Stimulated activated CD4-positive, alpha-beta T cell treated with anti-CD3 and anti-CD28 coated beads, Interleukin-15, amount 100 ng/mL, for 48 hours (primary cell): ENCODE measurements at places on chromosomes 6 and 20.
A peak's percentile ranks its signal among the peaks of the same experiment; 100 is the strongest.

DNA sequence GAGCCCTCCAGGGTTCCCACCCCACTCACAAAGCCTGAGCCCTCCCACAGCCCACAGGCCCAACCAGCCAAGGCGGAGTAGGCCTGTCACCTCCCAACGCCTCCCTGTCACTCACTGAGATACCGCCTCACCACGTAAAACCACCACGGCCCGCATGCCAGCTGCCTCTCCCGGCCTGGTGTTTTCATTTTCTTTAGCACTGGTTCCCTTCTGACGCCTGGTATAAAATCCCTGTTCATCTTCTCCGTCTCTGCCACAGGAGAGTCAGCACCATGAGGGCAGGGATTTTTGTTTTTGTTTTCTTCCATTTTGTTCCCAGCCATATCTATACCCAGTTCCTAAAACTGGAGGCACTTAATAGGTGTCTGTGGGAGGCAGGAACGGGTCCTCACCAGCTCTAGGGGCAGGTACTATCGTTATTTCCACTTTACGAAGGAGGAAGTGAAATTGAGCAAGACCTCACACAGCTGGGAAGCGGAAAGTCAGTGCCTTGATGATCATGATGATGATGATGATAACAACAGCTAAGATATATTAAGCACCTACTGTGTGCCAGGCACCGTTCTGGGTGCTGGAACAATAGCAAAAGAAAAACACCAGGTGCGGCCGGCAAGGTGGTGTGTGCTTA is 58.6 kb downstream of the SNAI1 start:
- no peak for DNase-seq

DNA sequence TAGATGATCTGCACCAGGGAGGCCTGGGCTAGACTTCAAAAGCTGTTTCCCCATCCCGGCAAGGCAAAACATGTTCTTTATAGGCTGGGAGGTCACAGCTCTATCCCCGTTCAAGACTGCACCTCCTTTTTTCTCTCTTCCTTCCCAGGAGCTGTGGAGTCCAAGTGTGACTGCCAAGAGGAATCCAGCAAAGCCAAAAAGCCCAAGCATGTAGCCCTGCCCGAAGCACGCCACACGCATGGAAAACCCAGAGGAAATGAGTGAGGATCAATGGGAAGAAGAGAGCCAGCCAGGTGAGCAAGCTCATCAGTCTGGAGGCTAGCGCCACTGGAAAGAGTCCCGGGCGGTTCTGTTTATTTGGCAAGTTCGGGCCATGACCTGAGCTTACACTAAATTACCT is 240.4 kb downstream of the PRL start:
- DNase-seq = no peak

- DNase-seq = no peak
Observed at GRCh38 chr20:47054945-47055344, 160.3 kb downstream of the EYA2 start.

GRCh38 chr20:60062431-60063047 is 104.3 kb downstream of the CDH26 start:
- no peak for DNase-seq

- DNase-seq = no peak
Observed at GRCh38 chr20:7841971-7842310, 98.3 kb downstream of the HAO1 start.

- DNase-seq = no peak
Observed at GRCh38 chr20:50469176-50469723, 40.9 kb upstream of the PTPN1 start.

GRCh38 chr6:40535819-40536380 is 51.3 kb downstream of the LRFN2 start:
- DNase-seq = no peak

GRCh38 chr6:125679651-125680050 is 69.8 kb upstream of the HEY2 start:
- no peak for DNase-seq

GRCh38 chr20:51727872-51728271 is 40.3 kb downstream of the ATP9A start:
- DNase-seq = no peak

GRCh38 chr6:42403421-42403820 is 48.3 kb downstream of the TRERF1 start:
- no peak for DNase-seq

DNA sequence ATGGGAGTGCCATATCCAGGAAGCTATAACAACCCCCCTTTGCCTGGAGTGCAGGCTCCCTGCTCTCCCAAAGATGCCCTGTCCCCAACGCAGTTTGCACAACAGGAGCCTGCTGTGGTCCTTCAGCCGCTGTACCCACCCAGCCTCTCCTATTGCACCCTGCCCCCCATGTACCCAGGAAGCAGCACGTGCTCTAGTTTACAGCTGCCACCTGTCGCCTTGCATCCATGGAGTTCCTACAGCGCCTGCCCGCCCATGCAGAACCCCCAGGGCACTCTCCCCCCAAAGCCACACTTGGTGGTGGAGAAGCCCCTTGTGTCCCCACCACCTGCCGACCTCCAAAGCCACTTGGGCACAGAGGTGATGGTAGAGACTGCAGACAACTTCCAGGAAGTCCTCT is 56.7 kb upstream of the TMEM181 start:
- no peak for DNase-seq

DNA sequence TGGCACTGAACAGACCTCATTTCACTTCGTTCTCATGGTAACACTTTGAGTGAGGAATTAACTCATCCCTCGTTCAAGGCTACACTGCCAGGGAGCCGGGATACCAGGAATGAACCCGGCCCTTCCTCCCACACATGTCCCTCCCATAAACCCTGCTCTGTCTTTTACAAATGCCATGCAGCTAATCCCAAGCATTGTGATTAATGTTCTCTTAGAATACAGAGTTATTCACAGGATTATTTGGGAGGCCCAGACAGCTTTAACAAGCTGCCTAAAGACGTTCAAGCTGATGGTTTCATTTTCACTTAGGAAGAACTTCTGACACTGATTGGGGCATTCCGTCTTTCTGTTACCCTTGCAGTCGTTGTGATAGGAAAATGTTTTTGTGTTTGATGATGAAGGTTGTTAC is 42.5 kb upstream of the CD83 start:
- DNase-seq = no peak

DNA sequence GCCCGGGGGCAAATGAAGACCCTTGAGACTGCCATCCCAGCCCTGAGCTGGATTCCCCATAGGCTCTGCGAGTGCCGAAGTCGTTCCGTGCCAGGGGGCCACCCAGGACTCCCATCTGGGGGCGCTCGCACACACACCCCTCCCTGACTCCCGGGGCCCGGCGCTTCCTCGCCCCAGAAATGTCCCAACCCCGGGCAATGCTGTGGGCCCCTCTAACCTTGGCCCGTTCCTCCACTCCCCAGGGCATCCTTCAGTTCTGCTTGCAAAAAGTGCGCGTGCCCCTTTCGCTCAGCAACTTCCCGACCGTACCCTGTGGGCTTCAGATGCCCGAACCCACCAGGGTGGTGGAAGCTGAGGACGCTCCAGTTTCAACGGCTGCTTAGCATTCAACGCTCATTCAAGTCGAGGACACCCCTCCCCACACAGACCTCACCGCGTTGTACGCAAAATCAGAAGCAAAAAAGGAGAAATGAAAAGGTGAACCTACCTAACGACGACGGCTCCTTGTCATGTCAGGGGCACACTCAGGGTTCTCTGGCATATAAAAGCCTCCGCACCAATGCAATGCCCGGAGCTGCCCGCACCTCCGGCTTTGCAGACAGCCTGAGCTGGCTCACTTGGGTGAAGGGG is 25.3 kb downstream of the RIPOR2 start:
- no peak for DNase-seq

DNA sequence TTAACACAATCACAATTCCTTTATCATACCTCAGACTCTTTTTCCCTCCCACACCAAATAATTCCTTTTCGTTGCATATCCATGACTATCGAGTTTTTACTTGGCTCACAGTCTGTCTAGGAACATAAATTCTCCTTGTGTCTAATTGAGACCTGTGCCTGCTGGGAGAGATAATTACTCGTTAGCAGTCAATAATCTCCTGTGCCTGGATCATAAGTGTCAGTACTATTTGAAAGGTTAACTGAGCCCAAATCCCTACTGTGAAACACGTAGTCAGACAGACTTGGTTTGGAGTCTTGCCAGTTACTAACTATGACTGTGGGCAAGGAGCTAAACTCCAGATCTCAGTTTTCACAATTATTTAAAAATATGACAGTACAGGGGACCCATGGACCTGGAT is 5.7 kb upstream of the CTNNBL1 start:
- DNase-seq = no peak

GRCh38 chr20:40481337-40481736 is 207.7 kb downstream of the MAFB start:
- DNase-seq = no peak

DNA sequence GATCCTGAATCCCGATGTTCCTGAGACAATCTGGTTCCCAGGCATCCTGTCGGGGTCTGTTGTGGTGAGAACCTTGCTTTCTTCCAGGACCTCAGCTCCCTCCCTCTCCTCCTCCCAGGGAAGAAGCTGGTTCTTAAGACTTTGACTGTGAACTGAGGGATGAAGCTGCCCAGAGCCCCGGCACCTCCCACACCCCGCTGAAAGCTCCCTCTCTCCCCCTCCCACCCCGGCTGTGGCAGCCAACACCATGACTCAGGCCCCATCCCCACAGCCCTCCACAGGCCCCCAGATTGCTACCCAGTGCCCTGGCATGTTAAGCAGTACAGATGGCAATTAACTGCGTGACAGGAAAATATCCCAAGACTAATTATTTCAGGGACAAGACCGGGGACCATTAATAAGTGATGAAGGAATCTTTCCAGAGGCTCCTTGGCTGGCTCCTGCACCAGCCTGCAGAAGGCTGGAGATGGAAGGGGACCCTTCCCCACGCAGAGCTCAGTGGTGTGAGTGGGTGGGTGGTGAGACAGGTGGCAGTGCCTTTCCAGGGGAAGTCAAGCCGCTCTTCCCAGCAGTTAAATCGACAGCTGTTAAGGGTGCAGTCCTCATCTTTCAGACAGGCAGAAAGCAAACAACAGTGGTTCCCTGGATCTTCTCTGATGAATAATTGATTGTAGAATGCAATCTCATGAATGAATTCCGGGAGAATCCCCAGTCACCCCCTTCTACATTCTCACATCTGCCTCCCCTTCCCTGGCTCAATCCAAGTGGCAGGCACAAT is 237.9 kb downstream of the LRFN2 start:
- DNase-seq = no peak

DNA sequence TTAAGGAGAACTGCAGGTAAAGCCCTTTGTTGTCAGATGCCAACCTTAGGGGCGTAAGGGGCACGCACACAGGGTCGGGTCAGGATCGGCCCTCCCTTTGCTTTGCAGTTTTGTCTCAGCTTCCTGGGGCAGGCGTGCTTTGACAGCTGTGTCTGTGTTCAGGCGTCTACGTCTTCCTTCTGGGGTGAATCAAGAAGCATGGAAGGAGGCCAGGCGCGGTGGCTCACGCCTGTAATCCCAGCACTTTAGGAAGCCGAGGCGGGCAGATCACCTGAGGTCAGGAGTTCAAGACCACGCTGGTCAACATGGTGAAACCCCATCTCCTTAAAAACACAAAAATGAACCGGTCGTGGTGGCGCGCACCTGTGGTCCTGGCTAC is 1.3 kb downstream of the ZGPAT start:
- no peak for DNase-seq

DNA sequence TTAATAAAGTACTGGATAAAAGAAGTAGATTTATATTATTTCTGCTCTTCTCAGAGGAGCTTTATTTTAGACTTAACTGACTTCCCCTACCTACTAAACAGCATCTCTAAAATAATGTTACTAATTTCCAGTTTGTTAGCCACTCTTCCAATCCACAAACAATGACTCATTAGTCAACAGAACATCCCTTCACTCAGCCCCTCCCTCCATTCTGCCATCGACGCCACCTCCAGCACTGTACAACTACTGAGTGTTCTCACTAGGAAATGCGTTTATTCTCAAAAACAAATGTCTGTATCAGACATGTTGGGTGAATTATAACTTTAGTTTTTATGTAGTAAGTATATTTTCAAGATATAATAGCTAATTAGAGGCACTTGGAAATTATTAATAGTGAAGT is 427.0 kb downstream of the EYS start:
- no peak for DNase-seq

DNA sequence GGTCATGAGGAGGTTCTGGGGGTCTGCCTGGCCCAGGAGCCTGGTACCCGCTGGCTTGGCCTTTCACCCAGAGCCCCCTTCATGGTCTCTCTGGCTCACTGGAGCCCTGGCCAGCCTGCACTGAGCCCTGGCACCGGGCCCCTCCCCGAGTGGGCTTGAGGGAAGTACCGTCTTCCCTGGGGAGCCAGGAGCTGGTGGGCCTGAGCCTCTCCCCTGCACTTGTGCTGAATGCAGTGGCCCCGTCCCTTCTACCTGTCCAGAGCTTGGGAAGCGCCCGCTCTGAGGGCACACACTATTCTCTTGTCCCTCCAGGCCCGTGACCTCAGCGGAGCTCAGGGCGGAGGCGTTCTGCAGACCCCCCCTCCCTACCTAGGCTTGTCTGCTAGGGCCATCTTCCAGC is 62.2 kb downstream of the TCP11 start:
- DNase-seq = no peak

- peak; percentile 34 for DNase-seq
Observed at GRCh38 chr6:80338201-80338836, 231.8 kb downstream of the BCKDHB start.

DNA sequence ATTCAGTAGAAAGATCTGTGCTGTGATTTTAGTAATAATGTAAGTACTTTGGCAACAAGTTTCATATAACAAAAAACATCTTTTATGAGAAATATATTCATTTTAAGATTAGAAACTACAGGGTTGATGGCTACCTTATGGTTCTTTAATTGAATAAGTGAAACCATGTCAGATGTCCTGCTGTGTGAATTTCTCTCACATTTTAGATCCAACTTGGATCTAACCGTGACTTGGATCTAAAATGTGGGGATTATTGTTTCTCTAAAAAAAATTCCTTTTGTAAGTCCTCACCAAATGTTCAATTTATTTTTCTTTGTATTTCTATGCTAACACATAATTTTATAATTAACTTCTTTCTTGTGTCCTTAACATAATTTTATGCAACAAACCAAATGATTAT is 30.4 kb downstream of the ZC2HC1B start:
- no peak for DNase-seq

- no peak for DNase-seq
Observed at GRCh38 chr6:34414999-34415858, 10.6 kb downstream of the RPS10 start.

DNA sequence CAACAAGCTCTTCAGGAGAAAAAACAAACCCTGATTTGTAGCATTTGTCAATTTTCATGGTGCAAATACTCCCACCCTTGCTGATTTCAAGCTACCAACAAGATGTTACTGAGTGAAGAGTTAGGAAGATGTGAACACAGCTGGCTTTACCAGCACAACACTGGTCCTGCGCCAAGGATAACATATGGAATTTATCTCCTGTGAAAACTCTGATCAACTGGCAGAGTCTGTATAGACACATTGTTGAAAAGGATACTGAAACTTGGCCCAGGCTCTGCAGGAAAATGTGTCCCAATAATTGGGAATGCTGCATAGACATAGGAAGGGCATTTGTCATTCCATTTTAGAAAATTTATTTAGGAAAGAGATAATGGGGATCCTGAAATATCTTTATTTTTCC is 29.0 kb downstream of the OTOR start:
- DNase-seq = no peak

DNA sequence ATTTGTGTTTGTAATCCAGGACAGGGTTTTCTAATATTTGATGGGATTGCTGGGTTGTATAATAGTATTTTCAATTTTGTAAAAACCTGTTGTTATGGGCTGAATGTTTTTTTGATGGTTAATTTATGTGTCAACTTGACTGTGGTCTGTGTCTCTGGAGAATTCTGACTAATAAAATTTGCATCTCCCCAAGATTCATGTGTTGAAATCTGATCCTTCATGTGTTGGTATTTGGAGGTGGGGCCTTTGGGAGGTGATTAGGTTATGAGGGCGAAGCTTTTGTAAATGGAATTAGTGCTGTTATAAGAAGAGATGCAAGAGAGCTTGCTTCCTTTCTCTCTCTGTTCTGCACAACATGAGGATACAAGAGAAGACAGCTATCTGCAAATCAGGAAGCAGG is 48.7 kb upstream of the SAMD5 start:
- no peak for DNase-seq
